ENCODE measurements at places on chromosomes 4 and X. TPM values are rescaled to one million over a fixed set of nuclear protein-coding genes. Genes with fewer than 3 reads are reported as not detected.
A peak's percentile ranks its signal among the peaks of the same experiment; 100 is the strongest.

GRCh38 chr4:174265916-174266315 is 17.6 kb downstream of the FBXO8 start:
- no peak for DNase-seq

DNA sequence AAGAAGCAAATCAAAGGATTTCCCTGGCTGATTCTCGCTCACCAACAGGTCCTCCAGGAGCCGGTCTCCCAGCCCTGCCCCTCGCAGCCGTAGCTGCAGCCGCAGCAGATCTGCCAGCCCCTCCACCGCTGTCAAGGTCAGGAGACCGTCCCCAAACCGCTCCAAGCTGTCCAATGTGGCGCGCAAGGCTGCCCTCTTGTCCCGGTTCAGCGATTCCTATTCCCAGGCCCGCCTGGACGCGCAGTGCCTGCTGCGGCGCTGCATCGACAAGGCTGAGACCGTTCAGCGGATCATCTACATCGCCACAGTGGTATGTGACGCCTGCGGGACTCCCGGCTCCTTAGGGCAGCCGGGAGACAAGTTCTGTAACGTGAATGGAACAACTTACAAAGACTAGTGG is 25.6 kb downstream of the SPATA18 start:
- no peak for DNase-seq

DNA sequence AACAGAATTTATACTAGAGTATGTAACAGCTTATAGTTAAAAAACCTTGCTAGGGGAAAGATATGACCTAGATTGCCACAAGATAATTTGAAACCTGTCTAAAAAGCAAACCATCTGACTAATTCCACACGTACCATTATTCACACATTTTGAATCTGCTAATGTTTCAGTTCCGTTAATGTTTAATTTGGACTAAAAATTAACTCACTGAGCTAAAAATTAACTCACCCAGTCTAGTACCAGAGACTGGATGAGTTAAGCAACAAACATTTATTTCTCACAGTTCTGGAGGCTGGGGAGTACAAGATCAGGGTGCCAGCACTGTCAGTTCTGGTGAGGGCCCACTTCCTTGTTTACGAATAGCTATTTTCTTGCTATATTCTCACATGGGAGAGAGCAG is 231.5 kb upstream of the DIAPH2 start:
- no peak for DNase-seq

DNA sequence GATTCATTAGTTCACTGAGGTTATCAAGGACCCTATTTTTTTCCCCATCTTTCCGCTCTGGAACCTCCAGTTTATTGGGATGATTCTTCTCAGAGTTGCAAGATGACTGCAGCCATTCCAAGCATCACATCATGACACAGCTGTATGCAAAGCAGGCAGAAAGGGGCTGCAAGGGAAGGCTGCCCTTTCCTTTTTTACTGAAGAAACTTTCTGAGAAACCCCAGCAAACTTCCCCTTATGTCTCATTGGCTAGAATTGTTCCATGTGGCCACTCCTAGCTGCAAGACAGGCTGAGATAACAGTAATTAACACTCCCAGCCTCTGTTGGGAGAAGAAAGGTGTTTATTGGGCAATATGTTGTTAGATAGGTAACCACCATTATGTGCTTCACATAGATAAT is 102.6 kb downstream of the SATL1 start:
- no peak for DNase-seq

GRCh38 chrX:109967156-109967555 is 35.8 kb upstream of the TMEM164 start:
- no peak for DNase-seq

GRCh38 chr4:1041147-1041935 is 29.9 kb downstream of the FGFRL1 start:
- DNase-seq = peak; percentile 52

GRCh38 chr4:54779476-54780148 is 121.9 kb downstream of the KIT start:
- no peak for DNase-seq

DNA sequence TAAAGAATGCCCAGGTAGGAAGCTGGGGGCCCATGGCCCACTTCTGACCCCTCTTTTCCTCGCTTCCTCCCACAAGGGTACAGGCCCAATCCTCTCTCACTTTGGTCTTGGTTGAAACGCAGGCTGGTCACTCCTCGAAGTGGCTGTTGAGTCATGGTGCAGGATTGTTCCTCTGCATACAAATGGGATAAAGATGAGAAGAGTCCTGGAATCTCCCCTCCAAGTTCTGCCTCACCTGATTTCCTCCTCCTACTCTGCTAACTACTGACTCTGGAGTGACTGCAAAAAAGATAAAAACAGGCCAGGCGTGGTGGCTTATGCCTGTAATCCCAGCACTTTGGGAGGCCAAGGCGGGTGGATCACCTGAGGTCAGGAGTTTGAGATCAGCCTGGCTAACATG is 1.7 kb downstream of the WDR45 start:
- no peak for DNase-seq

GRCh38 chrX:53743244-53743643 is 56.7 kb upstream of the HUWE1 start:
- DNase-seq = no peak

DNA sequence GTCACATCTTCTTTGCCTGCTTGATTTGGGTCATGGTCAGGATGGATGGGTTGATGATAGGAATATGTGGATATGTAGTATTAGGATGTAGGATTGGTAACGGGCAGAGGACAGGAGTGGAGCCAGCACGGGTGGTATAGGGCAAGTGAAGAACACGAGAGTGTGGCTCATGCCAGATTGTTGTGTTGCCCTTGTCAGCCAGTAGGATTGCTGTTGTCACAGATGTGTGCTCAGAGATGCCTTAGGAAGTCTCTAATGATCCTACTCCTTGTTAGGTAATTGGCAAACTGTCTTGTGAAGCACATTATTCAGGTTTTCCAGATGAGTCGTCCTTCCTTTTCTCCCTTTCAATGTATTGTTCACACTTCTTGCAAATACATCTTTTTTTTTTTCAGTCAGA is 5.5 kb downstream of the ATP10D start:
- DNase-seq = no peak

- DNase-seq = no peak
These were observed 29.7 kb downstream of the F9 start for GRCh38 chrX:139560221-139560620.

- peak; percentile 12 for DNase-seq
These were observed 74.7 kb upstream of the IL13RA1 start for GRCh38 chrX:118652717-118653116.

- DNase-seq = no peak
These were observed 76.2 kb downstream of the CXCL13 start for GRCh38 chr4:77681792-77682191.

DNA sequence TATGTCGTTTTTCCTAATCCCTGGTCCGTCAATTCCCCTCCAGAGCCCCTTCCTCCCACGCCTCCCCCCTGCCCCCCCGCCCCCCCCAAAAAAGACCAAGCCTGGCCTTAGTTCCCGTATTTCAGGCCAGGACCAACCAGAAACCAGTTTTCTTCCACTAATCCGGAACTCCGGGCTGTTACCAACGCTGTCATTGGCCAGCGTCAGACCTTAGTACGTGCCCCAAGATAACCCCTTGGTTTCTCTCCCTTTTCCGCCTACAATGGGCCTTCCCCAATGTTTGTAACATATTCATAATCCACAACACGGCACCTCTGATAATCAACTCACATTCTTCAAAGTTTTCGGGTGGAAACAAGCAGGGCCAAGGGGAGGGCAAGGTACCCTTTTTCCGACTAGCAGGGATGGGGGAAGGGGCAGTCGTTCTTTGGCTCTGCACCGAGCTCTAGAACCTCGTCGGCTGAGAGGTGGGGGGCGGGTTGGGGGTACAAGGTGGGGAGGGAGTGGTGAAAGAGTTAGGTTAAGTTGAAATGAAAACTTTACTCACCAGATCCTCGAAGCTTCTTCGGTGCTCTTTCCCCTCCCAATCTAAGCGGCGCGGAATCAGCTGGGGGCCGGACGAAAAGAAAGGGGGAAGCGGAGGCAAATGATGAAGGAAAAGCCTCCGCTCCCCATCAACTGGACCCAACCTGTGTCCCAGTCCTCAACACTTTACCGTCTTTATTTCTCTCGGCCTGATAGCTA is 1.5 kb downstream of the BRWD3 start:
- peak; percentile 78 for DNase-seq

- DNase-seq = no peak
These were observed 67.4 kb downstream of the AFF2 start for GRCh38 chrX:148567779-148568178.

- no peak for DNase-seq
These were observed 30.6 kb upstream of the ETNPPL start for GRCh38 chr4:108793415-108793814.

- DNase-seq = no peak
These were observed 36.5 kb downstream of the SUPT20HL1 start for GRCh38 chrX:24396931-24397279.

DNA sequence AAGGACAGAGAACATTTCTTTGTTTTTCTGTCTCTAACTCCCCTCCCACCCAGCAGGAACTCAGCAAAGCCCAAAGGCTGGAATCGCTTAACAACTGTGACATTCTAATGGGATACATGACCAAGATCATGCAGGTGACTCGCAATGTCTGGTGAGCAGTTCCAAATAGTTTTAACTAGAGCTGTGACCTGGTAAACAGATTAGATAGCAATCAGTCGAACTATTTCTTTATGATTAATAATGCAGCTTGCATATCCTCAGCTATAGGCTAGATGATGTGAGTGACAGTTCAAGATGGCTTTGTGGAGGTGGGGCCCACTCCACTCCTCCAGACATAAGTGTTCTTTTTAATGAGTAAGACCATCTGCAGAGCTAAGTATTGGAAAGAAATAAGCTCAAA is 20.0 kb upstream of the GABRE start:
- no peak for DNase-seq

DNA sequence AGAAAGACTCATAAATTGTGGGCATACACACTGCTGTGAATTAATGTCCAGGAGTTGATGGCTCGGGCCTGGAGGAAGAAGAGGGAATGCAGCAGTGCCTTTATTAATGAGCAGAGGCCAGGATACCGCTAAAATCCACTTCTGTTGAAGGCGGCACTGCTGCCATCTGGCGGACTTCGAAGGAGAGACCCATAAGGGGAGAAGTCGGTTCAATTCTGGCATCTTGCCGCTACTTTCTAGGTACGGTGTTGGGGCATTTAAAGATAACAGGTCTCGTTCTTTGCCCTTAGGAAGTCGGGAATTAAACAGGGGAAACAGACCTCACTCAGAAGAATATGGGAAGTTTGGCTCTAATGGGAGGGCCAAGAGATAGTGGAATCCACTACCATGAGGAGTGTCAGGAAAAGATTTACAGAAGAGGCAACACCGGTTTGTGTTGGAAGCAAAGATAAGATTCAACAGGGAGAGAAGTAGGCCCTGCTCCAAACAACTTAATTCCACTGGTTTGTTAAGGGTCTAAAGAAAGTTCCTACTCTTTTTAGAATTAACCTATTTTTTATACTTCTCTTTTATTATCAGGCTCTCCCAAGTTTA is 133.6 kb upstream of the GIMD1 start:
- DNase-seq = peak; percentile 29

- DNase-seq = no peak
These were observed 29.1 kb downstream of the UCHL1 start for GRCh38 chr4:41285864-41286235.

- DNase-seq = no peak
These were observed 6.5 kb downstream of the PPP2R2C start for GRCh38 chr4:6465955-6466354.

- no peak for DNase-seq
These were observed 49.6 kb downstream of the PROM1 start for GRCh38 chr4:16034010-16034748.

NAP1L2 gene
- 0.59 TPM for polyA plus RNA-seq

AFP gene
- polyA plus RNA-seq = 0.31 TPM

SLC2A9 gene
- polyA plus RNA-seq = 2.6 TPM

TBC1D9 gene
- 33.6 TPM for polyA plus RNA-seq

FGF13 gene
- 12.5 TPM for polyA plus RNA-seq

RAI2 gene
- polyA plus RNA-seq = 19.2 TPM

DOK7 gene
- 0.40 TPM for polyA plus RNA-seq
